GF-D8 (cell line): ENCODE measurements at places on chromosomes 11 and 22.

DNA sequence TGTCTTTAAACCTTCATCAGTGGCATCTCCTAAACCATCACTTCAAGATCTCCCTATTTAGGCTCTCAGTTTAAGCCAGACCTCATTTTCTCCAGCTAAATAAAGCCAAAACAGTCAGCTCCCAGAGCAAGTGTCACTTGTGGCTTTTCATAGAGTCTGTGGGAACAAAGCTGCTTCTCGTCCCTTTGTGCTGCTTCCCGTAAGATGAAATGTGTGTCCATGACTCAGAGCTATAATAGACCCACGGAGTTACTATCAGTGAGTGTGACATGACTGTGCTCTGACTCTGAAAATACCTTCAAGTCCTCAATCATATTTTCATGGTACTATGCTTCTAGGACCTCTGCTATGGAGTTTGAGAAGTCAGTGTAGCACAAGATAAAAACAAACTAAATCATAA is 57.3 kb upstream of the SLN start:
- no peak for DNase-seq

DNA sequence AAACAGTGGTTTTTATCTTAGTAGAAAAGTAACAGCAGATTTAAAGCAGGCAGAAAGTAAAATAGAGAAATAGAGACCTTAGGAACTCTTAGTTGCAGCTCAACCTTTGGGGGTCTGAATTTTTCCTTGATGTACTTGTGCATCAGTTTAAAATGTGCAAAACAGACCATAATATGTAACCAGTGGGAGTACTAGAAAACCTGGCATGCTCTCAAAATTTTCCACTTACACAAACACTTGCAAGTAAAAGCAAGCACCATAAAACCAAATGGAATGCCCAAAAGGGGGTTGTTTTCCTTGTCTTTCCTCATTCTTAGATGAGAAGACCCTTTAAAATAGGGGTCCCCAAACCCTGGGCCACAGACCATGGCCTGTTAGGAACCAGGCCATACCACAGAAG is 12.9 kb upstream of the MRGPRE start:
- no peak for DNase-seq

- no peak for DNase-seq
These were observed 2.1 kb upstream of the ANAPC15 start for GRCh38 chr11:72114570-72114969.

DNA sequence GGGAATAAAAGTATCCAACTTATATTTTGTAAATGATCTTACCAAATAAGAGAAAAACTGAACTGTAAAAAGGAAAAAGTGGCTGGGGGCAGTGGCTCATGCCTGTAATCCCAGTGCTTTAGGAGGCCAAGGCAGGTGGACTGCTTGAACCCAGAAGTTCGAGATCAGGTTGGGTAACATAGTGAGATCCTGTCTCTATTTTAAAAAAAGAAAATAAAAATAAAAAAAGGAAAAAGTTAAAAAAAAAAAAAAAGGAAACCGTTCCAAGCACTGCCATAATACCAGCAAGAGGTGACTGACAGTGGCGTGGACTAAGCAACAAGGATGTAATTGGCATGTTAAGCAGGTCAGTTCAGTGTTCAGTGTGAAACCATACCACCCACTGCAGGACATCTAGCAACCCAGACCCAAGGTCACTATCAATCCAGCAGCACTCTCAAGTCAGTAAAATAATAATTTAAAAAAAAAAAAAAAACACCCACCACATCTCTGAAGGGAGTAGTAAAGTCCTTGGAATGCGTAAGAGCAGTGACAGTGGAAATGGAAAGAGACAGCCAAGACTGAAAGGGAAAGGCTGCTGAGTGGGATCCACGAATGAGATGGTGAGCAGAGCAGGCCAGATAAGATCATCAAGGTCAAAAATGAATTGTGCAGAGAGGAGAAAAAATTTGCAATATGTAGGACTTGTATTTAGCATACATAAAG is 43.6 kb downstream of the MAPK1 start:
- DNase-seq, result no peak

- no peak for DNase-seq
These were observed 1.8 kb upstream of the CCND1 start for GRCh38 chr11:69638941-69639681.

- DNase-seq, result no peak
These were observed 10.2 kb upstream of the SF1 start for GRCh38 chr11:64788321-64789215.

GRCh38 chr22:44461614-44462013 is 36.4 kb downstream of the RTL6 start:
- DNase-seq, result no peak

DNA sequence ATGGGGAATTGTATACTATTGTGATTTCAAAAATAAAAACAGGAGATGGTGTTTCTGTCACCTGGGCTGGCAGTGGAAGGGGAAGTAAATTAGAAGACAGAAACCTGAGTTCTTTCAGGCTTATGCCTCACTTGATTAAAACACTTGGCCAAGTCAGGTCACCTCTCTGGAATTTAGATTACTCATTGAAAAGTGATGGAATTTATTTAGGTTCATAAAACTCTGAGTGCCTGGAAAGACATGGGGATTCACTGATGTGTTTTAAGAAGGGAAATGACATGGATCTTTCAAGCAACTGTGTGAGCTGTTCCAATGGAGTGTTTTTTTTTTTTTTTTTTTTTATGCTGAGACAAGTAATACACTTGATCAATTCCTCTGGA is 400.1 kb downstream of the TMEM135 start:
- DNase-seq, result no peak
